ENCODE measurements at places on chromosomes 3 and 15.
A peak's percentile ranks its signal among the peaks of the same experiment; 100 is the strongest.

- DNase-seq: no peak
Observed at GRCh38 chr15:44246521-44247268, 41.8 kb upstream of the GOLM2 start.

DNA sequence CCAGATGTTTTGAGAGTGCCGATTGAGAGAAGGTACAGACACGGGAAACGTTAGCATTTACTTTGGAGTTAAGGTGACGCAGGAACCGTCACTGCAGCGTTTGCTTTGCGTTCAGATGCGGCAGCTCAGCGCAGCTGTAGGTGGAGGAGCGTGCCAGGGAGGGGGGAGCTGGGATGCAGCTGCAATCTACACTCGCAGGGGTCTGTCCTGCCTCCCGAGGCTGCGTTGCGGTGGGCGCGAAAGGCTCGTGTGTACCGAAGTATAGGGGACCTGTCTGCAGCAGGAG lies 425 bp upstream of the FYTTD1 start:
- no peak for DNase-seq

- peak; percentile 37 for DNase-seq
Observed at GRCh38 chr3:183300996-183301562, 48.0 kb downstream of the B3GNT5 start.

GRCh38 chr3:149792452-149793270 lies at the start of gene ANKUB1:
Gene ANKUB1 (minus strand): TSS chr3:149792554. CDS start chr3:149792366, 188 bp downstream.
- no peak for DNase-seq

GRCh38 chr15:52783191-52783829 lies 6.8 kb downstream of the ONECUT1 start:
- DNase-seq: no peak

DNA sequence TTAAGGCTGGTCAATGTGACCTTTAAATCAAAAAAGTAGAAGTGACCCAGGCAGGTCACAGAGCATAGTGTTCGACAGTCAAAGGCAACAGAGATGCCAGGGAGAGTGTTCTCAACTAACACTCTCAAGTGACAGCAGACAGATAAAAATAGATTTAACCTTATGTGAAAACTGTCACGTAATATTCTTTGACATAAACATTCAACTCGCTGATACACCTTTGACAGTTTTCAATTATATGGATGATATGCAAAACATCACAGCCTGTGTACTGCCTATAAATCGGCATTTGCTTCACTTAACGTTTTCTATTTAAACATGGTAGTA lies 15.5 kb downstream of the PDZRN3 start:
- no peak for DNase-seq

GRCh38 chr15:59232476-59232875 lies 25.8 kb downstream of the LDHAL6B start:
- DNase-seq: no peak

DNA sequence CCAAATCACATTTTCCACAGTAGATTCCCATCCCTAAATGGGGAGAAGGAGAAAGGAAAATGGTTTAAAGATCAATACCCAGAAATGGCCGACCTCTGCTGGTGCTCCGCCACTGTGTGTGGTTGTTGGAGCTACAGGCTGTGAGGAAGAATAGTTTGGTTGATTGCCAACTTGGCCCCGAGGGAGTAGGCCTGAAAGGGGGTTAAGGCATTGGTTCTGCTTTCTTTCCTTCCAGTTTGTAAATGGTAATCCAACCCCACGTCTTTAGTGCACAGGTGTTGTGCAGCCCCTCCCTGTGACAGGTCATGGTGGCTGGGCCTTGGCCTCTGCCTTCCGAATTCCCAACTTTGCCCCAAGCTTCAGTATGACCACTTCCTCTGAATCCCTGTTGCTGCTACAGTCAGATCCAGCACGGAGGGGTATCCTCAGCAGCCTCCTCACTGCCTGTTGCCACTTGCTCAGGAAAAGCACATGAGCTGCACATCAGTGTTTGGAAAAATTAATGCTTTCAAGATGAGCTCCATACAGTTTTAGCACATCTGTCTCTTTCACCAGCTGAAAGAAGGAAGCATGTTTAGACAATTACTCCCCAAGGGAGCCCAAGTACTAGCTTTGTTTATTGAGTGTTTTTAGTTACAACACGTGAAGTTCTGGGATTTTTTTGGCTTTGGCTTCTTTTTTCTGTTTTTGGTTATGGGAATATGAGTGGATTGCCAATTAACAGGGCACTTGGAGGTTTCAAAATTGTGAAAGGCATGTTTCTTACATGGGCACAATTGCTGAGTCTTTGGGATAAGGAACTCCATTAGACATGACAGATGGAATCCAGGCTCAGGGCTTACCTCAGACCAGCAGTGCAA lies 92.3 kb upstream of the ROPN1 start:
- no peak for DNase-seq

All from activated CD8-positive, alpha-beta memory T cell treated with anti-CD3 and anti-CD28 coated beads for 24 hours (primary cell).